ENCODE measurements at places on chromosomes 4 and X.

DNA sequence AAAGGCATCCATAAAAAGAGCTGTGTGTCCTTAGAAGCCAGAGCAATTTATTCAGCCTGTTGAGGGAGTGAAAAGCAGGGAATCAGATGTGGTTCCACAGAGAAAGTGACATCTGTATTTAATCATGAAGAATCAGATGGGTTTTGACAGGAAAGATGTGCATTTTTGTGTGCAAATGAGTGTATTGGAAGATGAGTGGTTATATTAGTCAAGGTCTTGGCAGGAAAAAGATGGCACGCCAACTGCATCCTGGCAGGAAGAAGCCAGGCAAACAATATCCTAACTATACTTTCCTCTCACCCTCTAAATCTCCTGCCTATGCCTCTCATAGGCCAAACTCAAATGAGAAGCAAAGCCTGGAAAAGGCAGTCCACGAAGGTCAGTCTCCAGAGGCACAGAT is 59.1 kb downstream of the SCFD2 start:
- no peak for DNase-seq

- DNase-seq = no peak
These were observed 722 bp upstream of the TMEM33 start for GRCh38 chr4:41934514-41934900.

DNA sequence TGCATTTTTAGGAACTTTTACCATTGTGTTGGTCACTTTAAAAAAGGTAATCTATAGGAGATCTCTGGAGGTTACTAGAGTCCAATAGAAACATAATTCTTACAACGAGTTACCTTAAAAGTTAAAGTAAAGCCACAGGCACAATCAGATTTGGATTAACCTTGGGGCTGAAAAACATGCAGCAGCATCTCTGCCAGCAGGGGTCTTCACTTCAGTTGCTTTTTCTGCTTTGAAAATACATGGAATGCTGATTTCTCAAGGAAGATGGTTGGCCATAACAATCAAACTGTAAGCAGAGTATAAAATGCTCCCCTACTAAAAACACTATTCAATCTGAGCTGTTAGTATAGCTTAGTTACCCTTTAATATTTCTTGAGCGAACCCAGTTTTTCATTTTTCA is 1072.3 kb upstream of the PCDH10 start:
- DNase-seq = no peak

DNA sequence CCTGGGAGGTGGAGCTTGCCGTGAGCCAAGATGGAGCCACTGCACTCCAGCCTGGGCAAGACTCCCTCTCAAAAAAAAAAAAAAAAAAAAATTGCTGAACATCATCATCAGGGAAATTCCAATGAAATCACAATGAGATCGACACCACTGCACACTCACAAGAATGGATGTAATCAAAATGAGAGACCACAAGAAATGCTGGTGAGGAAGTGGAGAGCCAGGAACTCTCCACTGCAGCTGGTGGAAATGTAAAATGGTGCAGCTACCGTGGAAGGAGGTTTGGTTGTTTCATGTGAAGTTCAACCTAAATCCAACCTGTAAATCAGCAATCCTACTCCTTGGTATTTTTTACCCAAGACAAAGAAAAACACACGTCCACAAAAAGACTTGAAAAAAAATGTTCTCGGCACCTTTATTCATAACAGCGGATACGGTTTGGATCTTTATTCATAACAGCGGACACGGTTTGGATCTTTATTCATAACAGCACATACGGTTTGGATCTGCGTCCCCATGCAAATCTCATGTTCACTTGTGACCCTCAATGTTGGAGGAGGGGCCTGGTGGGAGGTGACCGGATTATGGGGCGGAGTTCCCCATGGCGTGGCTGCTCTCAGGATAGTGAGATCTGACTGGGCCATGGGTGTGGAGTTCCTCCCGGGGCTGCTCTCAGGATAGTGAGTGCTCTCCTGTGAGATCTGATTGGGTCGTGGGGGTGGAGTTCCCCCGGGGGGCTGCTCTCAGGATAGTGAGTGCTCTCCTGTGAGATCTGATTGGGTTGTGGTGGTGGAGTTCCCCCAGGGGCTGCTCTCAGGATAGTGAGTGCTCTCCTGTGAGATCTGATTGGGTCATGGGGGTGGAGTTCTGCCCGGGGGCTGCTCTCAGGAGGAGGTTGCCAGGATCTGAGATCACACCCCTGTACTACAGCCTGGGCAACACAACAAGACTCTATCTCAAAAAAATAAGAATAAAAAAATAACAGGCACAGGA is 7.7 kb downstream of the GAK start:
- DNase-seq = peak; percentile 49

DNA sequence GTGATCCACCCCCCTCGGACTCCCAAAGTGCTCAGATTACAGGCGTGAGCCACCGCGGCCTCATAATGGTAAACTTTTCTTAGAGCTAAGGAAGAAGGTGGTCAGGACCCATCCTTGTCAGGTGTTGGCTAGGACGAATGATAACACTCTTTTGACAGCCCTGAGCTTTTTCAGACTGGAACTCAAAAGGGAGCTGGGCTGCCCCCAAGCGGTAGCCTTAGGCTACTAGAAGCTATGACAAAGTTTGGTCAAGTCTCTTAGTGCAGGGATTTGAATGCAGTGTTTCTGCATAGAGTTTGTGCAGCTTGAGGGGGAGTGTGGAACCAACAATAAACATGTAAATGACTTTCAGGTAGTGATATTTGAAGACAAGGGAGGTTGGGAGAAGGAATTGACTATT is 11.8 kb upstream of the HSD17B10 start:
- peak; percentile 45 for DNase-seq

DNA sequence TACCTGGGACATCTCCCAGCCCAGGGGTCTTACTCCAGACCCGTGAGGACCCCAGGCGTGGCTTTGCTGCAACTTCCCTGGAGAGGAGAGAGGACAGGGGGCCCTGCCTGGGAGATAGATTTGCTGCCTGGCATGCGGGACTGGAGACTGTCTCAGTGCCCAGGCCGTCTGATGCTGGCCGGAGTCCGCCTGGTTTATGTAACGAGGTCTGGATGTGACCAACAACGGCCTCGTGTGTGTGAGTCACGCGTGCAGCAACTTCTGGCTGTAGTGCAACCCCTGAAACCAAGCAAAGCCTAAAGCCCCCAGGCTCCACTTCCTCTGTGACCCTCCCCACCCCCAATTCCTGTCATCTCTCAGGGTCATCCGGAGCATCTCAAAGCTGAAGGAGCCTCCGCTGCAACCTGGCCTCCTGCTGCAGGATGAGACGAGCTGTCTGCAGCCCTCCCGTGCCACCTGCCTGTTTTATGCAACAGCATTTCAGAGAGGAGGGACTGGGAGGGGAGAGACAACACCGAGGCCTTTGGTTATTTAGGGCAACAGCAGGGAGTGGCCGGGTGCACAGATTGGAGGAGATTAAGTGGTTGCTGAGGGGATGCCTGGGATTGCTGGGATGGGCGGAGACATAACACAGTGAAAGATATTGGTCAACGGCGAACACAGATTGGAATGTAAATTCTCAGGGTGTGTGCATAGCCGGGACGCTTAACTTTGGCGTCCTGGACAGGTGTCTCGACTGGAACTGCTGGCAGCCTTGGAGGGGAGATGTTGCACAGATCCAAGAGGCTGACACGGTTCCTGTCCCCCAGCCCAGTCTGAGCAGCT is 16.0 kb downstream of the XG start:
- peak; percentile 54 for DNase-seq

DNA sequence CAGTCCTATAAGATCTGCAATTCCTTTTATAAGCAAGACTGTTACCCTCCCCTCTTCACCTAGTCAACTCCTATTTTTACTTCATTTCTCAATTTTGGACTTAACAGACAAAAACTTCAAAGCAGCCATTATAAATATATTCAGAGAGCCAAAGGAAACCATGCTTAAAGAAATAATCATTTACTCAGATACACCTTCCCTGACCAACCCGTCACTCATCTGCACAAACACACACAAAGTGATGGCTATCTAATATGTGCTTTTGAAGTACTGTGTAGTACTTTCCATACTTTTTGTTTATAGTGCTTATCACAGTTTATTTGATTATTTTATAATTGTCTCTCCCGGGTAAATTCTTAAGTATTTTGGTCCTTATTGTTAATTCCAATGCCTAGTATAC is 117.2 kb downstream of the TBC1D19 start:
- DNase-seq = no peak

GRCh38 chr4:156571146-156571545 is 400.5 kb downstream of the PDGFC start:
- no peak for DNase-seq

DNA sequence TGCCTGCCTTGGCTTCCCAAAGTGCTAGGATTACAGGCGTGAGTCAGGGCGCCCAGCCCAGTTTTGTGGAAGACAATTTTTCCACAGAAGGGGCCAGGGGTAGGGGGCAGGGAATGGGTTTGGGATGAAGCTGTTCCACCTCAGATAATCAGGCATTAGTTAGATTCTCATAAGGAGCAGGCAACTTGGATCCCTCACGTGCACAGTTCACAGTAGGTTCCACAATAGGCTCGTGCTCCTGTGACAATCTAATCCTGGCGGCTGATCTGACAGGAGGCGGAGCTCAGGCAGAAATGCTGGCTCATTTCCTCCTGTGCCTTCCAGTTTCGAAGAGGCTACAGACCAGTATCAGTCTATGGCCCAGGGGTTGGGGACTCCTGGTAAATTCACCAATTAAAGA is 491.6 kb upstream of the AADAT start:
- no peak for DNase-seq

DNA sequence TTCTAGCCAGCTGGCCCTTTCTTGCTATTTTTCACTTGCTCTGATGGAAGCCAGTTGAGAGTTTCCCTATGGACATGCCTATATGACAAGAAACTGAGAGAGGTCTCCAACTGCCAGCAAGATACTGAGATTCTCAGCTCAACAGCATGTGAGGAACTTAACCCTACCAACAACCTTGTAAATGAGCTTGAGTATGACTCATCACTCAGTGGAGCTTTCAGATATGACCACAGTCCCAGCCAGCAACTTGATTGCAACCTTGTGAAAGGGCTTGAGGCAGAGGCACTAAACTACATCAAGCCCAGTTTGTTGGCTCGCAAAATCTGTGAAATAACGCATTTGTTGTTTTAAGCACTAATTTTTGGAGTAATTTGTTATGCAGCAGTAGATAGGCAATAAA is 175.8 kb downstream of the COMMD8 start:
- no peak for DNase-seq

DNA sequence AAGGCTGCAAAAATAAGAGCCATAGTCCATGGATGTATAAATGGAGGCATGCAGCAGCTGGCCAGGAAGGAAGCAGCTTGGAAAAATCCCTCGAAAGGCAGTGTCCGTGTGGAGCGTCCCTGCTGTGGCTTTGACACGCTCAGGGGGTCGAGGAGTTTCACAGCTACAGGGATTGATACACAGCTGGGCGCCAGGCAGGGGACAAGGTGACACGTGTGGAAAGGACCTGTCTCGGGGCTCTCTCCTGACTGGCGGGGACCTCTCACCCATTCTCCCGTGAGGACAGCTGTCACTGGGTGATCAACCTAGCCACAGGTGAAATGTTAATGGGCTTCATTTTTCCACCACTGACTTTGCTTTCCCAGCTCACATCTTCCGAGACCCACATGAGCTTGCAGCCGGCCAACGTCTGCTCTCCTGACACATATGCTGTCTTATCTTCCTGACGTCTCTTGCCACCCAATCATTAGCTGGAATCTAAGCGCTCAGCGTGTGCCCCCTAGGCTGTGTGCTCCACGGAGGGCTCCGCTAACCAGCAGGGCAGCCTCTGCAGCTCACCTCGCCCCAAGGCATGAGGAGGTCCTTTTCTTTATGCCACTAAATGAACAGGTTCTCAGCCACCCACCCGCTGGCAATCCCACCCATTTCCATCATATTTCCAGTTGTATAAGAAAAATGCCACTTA is 89.4 kb upstream of the AFAP1 start:
- DNase-seq = no peak

- DNase-seq = no peak
These were observed 97.3 kb downstream of the MTNR1A start for GRCh38 chr4:186458050-186458449.

- no peak for DNase-seq
These were observed 99.9 kb upstream of the MAOA start for GRCh38 chrX:43556207-43556606.

- no peak for DNase-seq
These were observed 30.6 kb downstream of the THAP9 start for GRCh38 chr4:82930848-82931755.

GRCh38 chr4:168880811-168881595 is 129.1 kb downstream of the CBR4 start:
- no peak for DNase-seq

Measured in ecto neural progenitor cell (in vitro differentiated cells).